Ascending aorta (tissue), 2 donors: ENCODE measurements at places on chromosomes 13 and 19.
A peak's percentile ranks its signal among the peaks of the same experiment; 100 is the strongest.

GRCh38 chr13:37136187-37136586 is 30.7 kb upstream of the CSNK1A1L start:
- no peak overlapping the region for H3K4me3 ChIP-seq
- H3K4me1 ChIP-seq = no peaks in the 10 kb centered on the region
- no peaks in the 10 kb centered on the region for H3K27me3 ChIP-seq

GRCh38 chr13:95087746-95088305 is 213.4 kb downstream of the ABCC4 start:
- no peak overlapping the region for H3K27ac ChIP-seq
- no peaks in the 10 kb centered on the region for H3K36me3 ChIP-seq
- no peak overlapping the region for H3K4me3 ChIP-seq
- no peaks in the 10 kb centered on the region for H3K4me1 ChIP-seq
- no peak for DNase-seq
- H3K27me3 ChIP-seq = no peaks in the 10 kb centered on the region

- peak overlapping the region; percentile 0 for H3K27ac ChIP-seq
- peaks cover 34% of the 10 kb centered on the region for H3K36me3 ChIP-seq
- H3K4me1 ChIP-seq = peaks cover 16% of the 10 kb centered on the region
- H3K4me3 ChIP-seq = no peak overlapping the region
Measured at GRCh38 chr19:38284422-38284821, 19.6 kb upstream of the C19orf33 start.

DNA sequence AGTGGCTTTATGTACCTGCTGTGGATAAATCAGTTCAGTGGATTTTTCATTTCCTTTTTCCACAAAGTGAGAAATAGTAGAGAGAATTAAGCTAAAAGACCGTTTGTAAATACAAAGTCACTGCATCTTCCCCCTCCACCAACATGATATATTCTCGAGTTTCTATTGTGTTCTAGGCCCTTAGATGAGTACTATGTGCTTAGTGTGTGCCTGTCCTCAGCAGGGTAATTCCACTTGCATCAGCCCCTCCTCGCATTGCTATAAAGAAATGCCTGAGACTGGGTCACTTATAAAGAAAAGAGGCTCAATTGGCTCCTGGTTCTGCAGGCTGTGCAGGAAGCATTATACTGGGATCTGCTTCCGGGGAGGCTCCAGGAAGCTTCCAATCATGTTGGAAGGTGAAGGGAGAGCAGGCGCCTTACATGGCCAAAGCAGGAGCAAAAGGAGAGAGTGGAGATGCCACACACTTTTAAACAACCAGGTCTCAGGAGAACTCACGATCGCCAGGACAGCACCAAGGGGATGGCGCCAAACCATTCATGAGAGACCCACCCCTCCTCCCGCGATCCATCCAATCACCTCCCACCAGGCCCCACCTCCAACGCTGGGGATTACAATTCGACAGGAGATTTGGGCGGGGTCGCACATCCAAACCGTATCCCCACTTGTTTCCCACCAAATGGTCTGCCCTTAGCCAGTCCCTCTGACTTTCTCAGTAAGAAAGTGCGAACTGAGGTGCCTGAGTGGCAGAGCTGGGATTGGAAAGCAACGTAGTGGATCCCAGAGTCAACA is 102.3 kb upstream of the ABCC4 start:
- no peak overlapping the region for H3K27ac ChIP-seq
- no peaks in the 10 kb centered on the region for H3K36me3 ChIP-seq
- no peaks in the 10 kb centered on the region for H3K27me3 ChIP-seq

- no peak overlapping the region for H3K4me3 ChIP-seq
- H3K36me3 ChIP-seq = no peaks in the 10 kb centered on the region
- H3K27ac ChIP-seq = no peak overlapping the region
- H3K27me3 ChIP-seq = no peaks in the 10 kb centered on the region
- no peaks in the 10 kb centered on the region for H3K4me1 ChIP-seq
Measured at GRCh38 chr13:31807090-31807541, 67.8 kb downstream of the RXFP2 start.

DNA sequence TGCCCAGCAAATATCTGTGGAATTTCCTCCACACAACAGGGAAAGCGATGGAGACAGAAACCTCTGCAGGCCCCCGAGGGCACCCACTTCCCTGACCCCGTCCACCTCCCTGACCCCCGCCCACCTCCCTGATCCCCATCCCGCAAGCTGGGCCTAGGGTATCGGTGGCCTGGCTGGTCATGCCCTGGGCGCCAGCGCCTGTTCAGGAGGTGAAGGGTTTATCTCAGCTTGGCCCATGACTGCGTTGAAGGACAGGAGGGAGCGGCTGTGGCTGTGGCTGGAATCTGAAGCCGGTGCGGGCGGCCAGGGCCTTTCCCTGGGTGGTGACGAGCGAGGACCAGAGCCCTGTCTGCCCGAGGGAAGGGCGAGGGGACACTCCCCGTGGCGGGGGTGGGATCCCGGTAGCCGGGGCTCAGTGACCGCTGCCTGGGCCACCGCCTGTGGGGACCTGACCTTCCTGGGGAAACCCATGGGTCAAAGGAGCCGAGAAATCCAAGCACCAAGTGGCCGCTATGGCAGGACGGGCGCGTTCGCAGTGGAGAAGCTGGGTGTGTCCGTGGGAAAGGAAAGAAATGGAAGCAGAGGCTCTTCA is 20.7 kb downstream of the GAS6 start:
- H3K27ac ChIP-seq = no peak overlapping the region
- H3K27me3 ChIP-seq = no peaks in the 10 kb centered on the region
- no peak for DNase-seq
- H3K4me3 ChIP-seq = no peak overlapping the region
- H3K36me3 ChIP-seq = peaks cover 60% of the 10 kb centered on the region

GRCh38 chr19:5189318-5189607 is 151.3 kb downstream of the PTPRS start:
- H3K27me3 ChIP-seq = no peaks in the 10 kb centered on the region
- no peak for DNase-seq
- H3K27ac ChIP-seq = no peak overlapping the region
- no peak overlapping the region for H3K4me3 ChIP-seq
- H3K4me1 ChIP-seq = no peaks in the 10 kb centered on the region

GRCh38 chr13:112831801-112832200 is 137.2 kb upstream of the MCF2L start:
- peaks cover 62% of the 10 kb centered on the region for H3K36me3 ChIP-seq
- H3K4me1 ChIP-seq = no peaks in the 10 kb centered on the region
- no peak overlapping the region for H3K27ac ChIP-seq
- no peak for DNase-seq
- H3K4me3 ChIP-seq = no peak overlapping the region

GRCh38 chr13:49098198-49098597 is 121.9 kb upstream of the MLNR start:
- H3K4me3 ChIP-seq = no peak overlapping the region
- no peak for DNase-seq
- no peaks in the 10 kb centered on the region for H3K36me3 ChIP-seq
- H3K27ac ChIP-seq = peak overlapping the region; percentile 63
- H3K4me1 ChIP-seq = peaks cover 13% of the 10 kb centered on the region

GRCh38 chr19:50481351-50482149 is 4.9 kb upstream of the GARIN5A start:
- peaks cover 47% of the 10 kb centered on the region for H3K36me3 ChIP-seq
- no peak for DNase-seq
- no peaks in the 10 kb centered on the region for H3K27me3 ChIP-seq
- no peak overlapping the region for H3K27ac ChIP-seq
- peaks cover 8% of the 10 kb centered on the region for H3K4me1 ChIP-seq
- no peak overlapping the region for H3K4me3 ChIP-seq

DNA sequence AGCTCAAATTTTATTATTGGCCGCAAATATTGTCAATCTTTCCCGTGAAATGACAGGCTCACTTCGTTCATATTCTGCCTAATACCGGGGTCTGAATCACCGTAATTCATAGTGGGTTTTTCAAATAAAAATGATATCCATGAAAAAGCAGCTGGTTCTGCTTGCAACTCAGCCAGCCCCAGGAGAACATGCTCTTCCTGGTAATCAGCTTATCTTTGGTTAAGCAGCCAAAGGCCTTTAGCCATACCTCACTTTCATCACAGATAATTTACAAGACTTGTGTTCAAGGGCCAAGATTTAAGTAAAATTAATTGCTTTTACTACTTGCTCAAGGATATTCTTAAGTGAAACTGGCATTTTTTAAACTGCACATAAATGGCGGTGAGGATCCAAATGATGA is 22.5 kb downstream of the RNASEH2B start:
- no peak for DNase-seq
- H3K27ac ChIP-seq = no peak overlapping the region
- H3K4me1 ChIP-seq = no peaks in the 10 kb centered on the region
- peaks cover 19% of the 10 kb centered on the region for H3K36me3 ChIP-seq
- no peak overlapping the region for H3K4me3 ChIP-seq
